Hypothalamus (tissue), 51 donors: ENCODE measurements at places on chromosomes 16 and 17.

DNA sequence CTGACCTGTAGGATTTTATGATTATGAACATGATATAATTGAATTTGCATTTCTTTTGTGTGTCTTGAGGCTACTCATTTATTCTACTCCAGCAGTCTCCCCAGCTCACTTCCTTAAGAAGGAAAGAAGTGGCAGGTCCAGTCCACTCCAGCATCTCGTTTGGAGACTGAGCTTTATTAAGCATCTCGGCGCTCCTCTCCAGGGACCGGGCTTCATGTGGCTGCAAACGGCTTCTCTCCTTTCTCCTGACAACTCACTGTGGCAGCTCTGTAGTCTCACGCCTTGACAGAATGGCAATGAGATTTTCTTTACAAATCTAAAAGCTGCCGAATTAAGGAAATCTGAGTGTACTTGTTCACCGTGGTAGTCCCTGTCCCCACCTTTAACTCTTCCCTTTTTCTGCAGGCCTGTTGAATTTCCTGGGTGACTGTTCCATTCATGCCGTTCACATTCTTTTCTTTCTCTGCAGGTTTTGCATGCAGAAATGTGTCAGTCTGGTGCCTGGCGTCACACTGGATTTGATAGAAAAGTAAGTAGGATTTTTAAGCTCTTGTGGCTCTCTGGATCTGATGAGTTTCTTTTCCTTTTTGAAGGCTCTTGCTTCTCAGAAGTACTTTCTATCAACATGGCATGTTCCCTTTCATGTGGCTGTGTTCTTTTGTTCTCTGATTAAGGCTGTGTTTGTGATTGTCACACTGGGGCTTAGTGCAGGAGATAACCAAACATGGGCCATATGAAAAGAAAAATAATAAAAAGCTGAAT, 200.5 kb upstream of the CHMP6 start:
- DNase-seq: no peak

GRCh38 chr17:77107506-77108433, 33.0 kb upstream of the SEC14L1 start:
- DNase-seq: no peak

- DNase-seq: no peak
Measured at GRCh38 chr16:67654403-67654911, 5.6 kb downstream of the ACD start.

- no peak for DNase-seq
Measured at GRCh38 chr17:11372692-11373091, 131.7 kb downstream of the SHISA6 start.

GRCh38 chr16:52545898-52546266, 1.1 kb downstream of the TOX3 start:
- DNase-seq: no peak

DNA sequence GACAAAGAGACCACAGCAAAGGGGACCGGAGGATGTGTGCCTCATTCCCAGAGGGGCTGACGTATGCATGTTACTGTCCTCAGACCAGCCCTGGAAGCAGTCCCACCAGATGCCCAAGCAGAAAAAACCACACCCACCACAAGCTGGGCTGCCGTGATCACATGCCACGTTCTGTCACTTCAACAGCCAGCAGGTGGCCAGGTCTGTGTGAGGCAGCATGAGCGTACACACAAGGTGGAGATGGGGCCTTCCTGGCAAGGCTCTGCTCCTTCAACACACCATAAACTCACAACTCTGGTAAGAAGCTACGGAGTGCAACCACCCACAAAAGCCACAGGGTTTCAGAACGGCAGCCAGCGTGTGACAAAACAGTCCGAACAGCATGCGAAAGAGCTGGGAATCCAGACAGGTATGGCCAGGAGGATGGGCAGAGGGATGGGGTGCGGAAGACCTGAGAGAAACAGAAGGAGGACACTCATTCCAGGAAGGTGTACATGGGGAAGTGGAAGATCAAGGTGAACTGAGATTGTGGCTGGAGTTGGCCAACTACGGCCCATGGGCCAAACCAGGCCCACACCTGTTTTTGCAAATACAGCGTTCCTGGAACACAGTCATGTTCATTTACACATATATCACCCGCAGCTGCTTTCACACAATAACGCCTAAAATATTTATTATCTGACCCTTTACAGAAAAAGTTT, 27.9 kb downstream of the MBTPS1 start:
- no peak for DNase-seq

GRCh38 chr16:56363781-56364565, 61.4 kb downstream of the AMFR start:
- no peak for DNase-seq

DNA sequence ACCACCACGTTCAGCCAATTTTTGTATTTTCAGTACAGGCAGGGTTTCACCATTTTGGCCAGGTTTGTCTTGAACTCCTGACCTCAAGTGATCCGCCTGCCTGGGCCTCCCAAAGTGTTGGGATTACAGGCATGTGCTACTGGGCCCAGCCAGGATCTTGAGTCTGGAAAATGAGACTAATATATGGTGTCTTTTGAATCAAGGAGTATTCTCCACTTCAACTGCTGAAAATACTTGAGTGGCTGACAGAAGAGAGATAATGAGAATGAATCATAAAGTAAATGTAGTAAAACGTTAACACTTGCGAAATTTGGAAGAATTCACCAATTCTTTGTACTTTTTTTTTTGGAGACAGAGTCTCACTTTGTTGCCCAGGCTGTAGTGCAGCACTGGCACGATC, 16.6 kb downstream of the SMYD4 start:
- DNase-seq: no peak

DNA sequence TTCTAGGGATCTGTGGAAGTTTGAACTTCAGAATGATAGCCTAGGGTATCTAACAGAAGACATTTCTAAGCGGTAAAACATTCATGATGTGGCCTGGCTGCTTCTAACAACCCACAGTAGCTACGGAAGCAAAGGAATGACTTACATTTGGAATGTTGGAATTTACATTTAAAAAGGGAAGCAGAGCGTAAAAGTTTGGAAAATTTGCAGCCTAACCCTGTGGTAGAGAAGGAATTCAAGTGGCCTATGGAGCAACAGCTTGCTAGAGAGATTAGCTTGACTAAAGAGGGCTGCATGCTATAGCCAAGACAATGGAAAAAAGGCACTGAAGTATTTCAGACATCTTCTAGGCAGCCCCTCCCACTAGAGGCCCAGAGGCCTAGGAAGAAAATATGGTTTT, 50.1 kb downstream of the HNF1B start:
- DNase-seq: no peak

DNA sequence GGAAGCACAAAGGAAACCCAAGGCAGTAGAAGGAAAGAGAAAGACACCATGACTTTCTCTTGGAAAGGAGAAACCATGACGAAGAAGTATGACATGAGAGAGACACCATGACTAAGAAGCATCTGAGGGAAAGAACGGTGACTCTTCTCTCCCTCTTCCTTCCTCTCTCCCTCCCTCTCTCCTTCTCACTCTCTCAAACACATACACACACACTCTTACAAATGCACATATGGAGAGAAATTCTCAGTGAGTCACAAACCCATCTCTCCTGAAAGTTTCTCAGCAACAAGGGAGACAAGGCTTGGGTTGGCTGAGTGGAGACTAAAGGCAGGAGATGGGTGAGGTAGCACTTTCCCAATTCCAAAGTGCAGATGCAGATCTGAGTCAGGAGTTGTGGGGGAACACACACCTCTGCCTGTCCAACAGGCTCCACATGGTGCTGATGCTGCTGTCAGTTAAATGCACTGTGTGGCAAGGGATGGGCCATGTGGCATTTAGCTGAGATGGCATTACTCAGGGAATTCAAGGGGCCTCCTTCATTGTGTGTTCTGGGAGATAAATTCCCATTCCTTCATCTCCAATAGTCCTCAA, 336.7 kb upstream of the C16orf82 start:
- DNase-seq: no peak

GRCh38 chr17:55706808-55707773, 15.6 kb downstream of the TMEM100 start:
- no peak for DNase-seq

DNA sequence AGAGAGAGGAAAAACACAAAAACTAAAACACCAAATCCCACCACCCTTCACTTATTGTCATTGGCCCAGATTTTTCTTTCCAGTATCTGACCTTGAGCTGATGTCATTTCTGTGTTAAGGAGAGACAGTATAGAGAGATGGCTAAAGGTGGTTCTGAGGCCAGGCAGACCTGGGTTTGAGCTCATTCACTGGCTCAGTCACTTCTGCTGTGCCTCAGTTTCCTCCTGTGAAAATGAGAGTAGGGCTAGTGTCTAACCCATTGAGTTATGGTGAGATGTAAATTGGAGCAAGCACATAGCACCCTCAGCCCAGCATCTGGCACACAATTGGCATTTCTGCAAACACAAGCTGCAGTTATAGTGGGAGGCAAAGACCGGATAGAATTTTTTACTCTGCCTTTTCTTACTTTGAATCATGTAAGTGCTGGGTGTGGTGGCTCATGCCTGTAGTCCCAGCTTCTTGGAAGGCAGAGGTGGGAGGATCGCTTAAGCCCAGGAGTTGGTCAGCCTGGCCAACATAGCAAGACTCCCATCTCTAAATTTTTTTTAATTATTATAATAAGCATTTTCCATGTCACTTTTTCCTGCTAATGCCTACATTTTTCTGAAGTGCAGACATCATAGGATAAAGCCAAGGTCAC, 6.4 kb upstream of the KIFC3 start:
- DNase-seq: no peak

DNA sequence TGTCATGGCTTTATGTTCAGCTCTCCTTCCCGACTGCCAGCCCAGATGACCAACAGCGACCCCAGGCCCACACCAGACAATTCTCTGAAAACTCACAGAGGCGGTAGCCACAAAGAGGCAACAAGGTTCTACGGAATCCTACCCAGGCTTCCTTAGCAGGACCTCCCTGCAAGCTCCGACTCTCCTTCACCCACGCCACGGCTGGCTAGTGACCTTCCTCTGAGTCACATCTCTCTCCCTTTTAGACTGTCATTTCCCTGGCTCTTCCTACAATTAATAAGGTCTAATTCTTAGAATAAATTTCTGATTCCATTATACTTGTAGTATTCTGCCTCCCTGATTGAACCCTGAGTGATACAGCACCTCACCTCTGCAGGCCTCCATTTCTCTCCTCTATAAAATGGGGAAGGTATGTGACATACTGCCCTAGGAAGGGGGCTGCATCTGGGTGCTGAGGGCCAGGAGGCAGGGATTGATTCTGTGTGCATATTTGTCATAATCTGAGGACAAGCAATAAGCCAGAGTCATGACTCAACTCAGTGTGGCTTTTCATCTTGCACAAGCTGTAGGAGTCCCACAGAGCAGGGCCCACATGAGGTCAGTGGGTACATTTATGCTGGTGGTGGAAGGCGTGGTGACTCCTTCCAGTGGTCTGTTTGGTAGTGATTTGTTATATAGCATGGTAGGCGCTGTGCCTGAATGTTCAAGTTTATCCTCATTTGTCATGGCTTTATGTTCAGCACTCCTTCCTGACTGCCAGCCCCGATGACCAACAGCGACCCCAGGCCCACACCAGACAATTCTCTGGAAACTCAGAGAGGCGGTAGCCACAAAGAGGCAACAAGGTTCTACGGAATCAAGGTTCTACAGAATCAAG, 46.2 kb downstream of the SMPD3 start:
- no peak for DNase-seq

- no peak for DNase-seq
Measured at GRCh38 chr16:86396422-86396821, 113.9 kb upstream of the FOXF1 start.

DNA sequence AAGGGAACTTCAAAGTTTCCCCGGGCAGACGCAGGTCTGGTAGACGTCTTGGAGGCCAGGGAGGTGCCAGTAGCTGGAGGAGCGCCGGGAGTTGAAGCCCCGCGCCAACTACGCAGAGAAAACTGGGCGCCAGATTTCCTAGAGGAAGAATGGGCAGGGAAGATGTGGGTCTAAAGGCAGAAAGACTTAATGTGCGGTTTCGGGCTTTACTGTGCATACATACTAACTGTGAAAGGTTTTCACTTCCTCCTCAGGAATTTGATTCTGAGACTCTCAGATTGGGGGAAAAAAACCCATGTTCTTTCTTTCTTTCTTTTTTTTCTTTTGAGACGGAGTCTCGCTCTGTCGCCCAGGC, 331 bp upstream of the ZNF287 start:
- DNase-seq: no peak

GRCh38 chr16:4318451-4318910, 2.6 kb downstream of the GLIS2 start:
- DNase-seq: no peak

DNA sequence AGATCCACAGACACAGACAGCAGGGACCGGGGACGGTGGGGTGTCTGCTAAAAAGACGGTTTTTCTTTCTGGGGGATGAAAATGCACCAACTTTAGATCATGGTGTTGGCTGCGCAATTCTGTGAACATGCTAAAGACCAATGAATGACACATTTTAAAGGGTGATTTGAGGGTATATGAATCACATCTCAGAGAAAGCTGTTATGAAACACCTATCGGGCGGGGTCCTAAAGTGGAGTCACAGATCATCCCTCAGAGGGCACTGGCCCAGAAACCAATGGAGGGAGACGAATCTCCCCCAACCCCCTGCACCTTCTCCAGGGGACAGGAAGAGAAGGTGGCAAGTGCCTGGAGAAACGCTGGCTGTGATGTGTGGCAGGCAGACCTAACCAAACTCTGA, 26.0 kb downstream of the KLHDC4 start:
- DNase-seq: no peak

DNA sequence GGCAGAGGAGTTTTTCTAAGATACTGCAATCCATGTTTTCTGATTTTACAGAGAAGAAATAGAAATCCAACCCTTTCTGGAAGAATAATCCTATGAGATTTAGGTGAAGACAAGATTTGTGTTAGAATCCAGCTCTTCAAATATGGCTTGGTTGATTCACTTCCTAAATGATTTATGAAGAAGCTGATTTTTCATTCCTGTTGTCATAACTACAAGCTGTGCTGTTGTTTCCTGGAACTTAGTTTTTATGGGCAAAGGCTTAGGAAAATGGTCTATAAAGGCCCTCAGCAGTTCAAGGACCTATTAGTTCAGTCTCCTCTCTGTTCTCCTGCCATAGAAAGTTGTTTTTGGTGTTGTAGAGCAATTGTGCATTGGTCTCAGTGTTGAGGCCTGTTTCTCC, 174.2 kb upstream of the FAM20A start:
- DNase-seq: no peak

DNA sequence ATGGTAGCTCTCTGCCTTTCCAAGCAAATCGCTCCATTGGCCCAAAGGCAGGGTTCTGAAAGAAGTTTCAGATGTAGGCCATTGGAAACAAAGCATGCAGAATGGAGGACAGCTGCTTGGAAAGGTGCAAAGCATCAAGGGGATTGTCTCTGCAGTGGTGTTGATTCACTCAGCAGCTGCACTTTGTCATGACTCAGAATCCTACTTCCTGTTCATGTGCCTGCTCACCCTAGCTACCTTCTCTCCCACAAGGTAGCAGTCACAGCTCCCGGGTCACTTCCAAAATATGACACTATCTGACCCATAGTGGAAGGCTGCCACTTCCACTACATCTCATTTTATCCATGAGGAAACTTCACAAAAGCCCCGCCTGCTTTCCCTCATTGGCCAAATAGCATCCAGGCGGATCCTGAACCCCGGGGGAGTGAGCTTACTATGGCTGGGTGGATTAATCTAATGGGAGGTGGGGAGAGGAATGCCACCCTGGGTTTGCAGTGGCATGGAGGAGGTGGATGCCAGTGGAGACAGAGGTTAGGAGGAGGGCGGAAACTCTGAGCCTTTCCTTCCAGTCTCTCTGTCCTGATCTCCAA, 74.7 kb upstream of the NKD1 start:
- no peak for DNase-seq
